ENCODE measurements at places on chromosomes 6 and 20. TPM values are rescaled to one million over a fixed set of nuclear protein-coding genes. Genes with fewer than 3 reads are reported as not detected.

DNA sequence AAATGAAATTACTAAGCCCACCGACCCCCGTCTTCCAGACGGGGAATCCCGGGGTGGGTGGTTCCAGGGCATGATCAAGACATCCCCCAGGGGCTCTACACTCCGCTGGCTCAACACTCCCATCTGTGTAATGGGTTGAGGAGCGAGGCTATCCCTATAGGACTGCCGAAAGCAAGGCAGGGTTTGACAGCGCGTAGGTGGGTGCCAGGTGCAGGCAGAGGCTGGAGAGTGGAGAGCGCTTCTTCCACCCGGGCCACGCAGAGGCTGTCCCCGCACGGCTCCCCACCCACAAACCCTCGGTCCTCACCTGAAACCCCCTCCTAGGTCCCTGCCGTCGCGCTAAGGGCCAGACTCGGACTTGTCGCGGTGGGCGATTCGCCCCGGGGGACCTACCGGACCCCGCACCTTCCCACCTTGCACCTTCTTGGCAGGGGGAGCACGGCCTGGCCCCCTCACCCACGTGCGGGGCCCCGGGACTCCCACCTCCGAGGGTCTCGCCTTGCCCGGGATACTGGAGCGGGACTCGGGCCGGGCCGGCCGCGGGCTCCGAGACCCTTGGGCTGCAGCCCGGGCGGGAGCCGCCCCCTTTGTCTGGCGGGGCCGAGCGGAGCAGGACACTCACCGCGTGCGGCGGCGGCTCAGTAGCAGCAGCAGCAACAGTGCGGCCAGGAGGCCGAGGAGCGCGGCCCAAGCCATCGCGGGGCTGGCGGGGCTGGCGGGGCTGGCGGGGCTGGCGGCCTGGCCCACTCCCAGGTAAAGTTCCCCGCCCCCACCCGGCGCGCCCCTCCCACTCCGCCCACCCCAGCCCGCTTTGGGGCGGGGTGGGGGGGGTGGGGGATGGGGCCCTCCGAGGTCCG is at the start of gene PTGIS:
TSS of gene PTGIS (minus strand) at position 717 of the 857 bp plus-strand sequence. CDS start at position 696, 21 bp downstream.
- peaks cover 4% of the 10 kb centered on the region for H3K4me1 ChIP-seq
- no peaks in the 10 kb centered on the region for H3K36me3 ChIP-seq
- H3K4me3 ChIP-seq, result no peak within 1 kb of the TSS
- no peak for DNase-seq

GGTLC1 gene
- not detected for total RNA-seq

GRCh38 chr6:140051521-140052512 is 677.4 kb upstream of the CITED2 start:
- no peaks in the 10 kb centered on the region for H3K27me3 ChIP-seq
- H3K27ac ChIP-seq, result no peak overlapping the region
- DNase-seq, result no peak

HTR1B gene
- not detected for total RNA-seq

GRCh38 chr6:66403966-66404365 is 696.9 kb upstream of the EYS start:
- H3K27ac ChIP-seq, result no peak overlapping the region
- H3K4me3 ChIP-seq, result no peak overlapping the region
- no peaks in the 10 kb centered on the region for H3K4me1 ChIP-seq
- no peak for DNase-seq
- no peaks in the 10 kb centered on the region for H3K27me3 ChIP-seq
- H3K36me3 ChIP-seq, result no peaks in the 10 kb centered on the region

DDO gene
- not detected for total RNA-seq

CENPW gene
- 0.81 TPM for total RNA-seq

- no peaks in the 10 kb centered on the region for H3K36me3 ChIP-seq
- no peak overlapping the region for H3K4me3 ChIP-seq
- DNase-seq, result no peak
- no peak overlapping the region for H3K27ac ChIP-seq
- no peaks in the 10 kb centered on the region for H3K27me3 ChIP-seq
Observed at GRCh38 chr6:168355716-168356522, 36.3 kb upstream of the DACT2 start.

TRIM31 gene
- total RNA-seq, result not detected

PNISR gene
- 402 TPM for total RNA-seq

DNA sequence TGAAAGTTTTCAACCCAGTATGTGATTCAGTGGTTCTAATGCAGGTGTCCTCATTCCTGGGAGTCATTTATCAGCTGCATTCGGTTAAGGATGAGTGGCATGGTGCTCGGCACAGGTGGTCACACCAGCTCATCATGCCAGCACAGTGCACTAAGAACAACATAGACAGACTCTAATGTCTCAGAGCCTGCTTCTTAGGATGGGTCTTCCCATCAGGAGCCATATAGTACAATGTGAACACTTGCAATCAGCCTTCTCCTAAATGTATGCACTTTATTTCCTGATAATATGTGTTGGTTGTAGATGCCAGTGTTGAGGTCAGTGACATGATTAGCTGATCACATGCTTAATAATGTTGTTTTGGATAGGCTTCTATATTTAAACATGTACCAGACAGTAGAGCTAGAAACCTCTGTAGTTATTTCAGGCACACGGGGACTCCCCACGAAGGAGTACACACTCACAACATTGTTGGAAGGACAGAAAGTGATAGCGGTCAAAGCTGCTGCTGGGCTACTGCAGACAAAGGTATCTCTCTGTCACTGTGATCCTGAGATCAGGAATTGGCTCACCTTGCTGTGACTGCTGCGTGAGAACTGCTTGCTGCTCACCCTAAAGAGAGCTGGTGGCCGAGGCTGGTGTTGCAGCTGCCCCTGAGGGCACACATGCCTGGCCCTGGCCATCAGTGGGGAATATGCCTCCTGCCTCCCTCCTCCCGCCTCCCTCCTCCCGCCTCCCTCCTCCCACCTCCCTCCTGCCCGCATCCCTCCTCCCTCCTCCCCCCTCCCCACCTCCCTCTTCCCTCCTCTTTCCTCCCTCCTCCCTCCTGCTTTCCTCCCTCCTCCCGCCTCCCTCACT is 195.4 kb downstream of the SMOC2 start:
- DNase-seq, result no peak
- H3K4me1 ChIP-seq, result no peaks in the 10 kb centered on the region
- H3K4me3 ChIP-seq, result no peak overlapping the region
- no peak overlapping the region for H3K27ac ChIP-seq
